NCI-H1417 treated with DMSO at 0.1 percent for 48 hours (cell line): ENCODE measurements at places on chromosomes 12 and 14.

DNA sequence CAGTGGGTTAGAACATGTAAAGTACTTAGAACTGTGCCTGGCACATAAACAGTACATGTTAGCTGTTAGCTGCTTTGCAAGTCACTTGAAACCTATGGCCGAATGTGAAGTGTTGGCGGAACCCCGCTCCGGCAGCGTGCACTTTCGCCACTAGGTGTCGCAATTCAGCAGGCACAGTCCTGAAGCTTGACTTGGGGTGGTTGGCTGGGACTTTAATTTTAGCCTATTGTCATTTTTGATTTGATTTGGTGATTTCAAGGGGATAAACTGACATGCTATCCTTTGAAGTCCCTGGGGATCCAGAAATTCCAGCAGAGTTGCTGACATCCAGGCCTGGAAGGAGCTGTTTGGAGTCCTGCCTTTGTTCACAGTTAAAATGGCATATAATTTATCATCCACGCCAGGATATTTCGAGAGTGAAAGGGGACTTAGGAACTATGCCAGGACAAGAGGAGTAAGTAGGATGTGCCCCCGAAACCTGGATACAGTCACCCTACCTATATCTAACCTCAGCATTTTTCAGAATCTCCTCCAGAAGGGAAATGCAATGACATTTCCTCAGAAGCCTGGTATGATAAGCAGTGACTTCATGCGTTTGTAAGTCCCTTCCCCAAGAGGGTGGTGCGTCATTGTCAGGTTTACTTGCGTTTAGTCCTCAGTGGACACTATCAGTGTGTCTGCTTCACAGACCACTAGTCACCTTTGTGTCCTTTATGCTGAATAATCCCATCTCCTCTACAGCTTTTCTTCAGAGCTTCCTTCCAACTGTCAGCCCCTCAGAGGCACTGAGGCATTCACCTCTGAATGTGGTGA is 3.5 kb upstream of the TSPAN9 start:
- DNase-seq, result no peak

DNA sequence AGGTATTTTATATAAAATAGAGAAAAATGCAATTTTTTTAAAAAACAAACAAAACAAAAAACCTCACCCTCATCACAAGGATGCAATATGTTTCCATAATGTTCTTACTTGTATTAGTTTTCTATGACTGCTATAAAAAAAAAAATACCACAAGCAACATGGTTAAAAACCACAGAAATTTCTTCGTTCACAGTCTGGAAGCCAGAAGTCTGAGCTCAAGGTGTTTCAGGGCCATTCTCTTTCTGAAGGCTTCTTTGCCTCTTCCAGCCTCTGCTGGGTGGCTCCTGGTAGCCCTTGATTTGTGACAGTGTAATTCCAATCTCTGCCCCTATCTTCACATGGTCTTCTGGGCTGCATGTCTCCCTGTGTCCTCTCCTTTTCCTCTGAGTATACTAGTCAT is 21.5 kb upstream of the SSTR1 start:
- DNase-seq, result no peak

- DNase-seq, result no peak
Observed at GRCh38 chr12:24822121-24822899, 126.6 kb downstream of the BCAT1 start.

- no peak for DNase-seq
Observed at GRCh38 chr12:112167031-112167461, 41.7 kb downstream of the TRAFD1 start.

- no peak for DNase-seq
Observed at GRCh38 chr14:61691495-61691894, 3.8 kb upstream of the HIF1A start.

- no peak for DNase-seq
Observed at GRCh38 chr14:89899917-89900663, 54.4 kb downstream of the EFCAB11 start.

DNA sequence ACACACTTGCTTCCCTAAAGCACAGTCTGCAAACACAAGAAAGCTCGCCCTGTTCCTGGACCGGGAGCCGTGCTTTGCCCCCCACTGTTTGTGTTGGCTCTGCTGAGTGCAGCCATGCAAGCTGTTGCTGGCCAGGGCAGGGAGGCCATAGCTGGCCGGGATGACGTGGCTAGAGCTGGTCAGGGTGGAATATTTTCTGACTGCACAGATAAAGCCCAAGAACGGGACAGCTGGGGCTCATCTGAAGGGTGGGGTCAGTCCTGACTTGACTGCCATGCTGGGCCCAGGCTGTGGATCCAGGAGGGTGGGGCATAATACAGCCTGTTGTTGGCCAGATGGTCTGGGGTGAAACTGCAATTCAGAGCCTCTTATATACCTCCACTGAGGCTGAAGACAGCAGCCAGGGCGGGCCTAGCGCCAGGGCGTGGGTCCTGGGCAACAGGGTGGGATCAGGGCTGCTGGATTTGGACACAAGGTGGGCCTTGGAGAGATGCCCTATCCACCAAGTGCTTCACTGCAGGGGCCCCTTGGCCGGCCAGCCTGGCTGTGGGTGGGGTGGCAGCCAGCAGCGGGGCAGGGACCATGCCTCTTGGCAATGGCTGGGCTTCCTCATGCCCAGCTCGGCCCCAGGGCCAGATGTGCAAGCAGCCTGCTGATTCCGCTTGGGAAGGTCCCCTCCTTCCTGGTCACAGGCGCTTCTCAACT is 14.8 kb downstream of the KMT5A start:
- DNase-seq, result no peak

DNA sequence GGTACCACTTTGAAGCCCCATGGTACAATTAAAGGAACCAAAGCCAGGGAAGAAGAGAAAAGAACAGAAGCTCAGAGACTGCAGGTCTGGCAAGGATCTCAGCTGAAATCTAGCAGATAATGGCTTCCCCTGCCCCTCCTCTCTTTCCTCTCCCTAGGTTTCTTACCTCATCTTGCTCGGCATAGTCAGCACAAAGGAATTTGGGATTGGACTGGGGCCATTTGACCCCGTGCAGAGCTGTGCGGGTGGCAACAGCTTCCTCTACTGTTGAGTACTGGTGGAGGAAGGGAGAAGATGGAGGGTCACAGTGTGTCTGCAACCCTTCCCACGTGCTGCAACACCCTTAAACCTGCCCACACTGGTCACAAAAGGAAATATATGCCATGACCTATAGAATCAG is 4.7 kb upstream of the CDH24 start:
- DNase-seq, result no peak

DNA sequence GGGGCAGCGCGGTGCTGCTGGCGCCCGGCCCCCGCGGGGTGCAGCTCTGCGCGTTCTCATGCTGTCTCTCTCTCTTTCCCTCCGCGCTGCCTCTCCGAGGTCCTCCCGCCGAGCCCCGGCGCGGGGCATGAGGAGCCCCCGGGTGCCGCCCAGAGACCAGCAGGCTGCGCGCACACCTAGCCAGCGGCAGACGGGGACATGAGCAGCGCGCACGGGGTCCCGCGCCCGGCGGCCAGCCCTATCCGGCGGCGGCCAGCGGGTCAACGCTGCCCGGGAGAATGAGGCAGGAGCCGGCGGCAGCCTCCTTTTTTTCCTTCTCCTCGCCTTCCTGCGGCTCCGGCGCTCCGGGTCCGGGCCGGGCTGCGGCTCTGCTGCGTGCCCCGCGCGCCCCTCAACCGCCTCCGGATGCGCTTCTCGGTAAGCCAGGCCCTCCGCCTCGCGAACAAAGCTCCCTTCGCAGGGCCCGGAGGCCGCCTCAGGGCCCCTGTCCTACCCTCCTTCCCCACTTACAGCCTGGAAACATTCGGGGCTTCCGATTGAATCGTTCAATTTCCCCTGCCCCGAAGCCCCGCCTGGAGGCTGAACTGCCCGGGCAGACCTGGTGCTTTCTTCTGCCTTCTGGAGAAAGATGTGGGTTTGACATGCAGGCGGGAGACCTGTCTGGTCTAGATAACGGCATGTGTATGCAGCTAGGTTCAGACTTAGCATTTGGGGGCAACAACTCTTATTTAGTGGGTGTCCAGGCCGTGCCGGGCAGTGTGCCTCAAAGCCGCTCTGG is at the start of gene TUNAR:
Gene TUNAR (plus strand): TSS at position 72 of the 778 bp plus-strand sequence.
- no peak for DNase-seq

GRCh38 chr14:100298551-100299237 is 7.5 kb downstream of the SLC25A29 start:
- DNase-seq, result no peak

GRCh38 chr12:100733817-100734593 is 60.6 kb upstream of the ANO4 start:
- DNase-seq, result no peak

GRCh38 chr12:79451978-79452377 is 238.8 kb downstream of the PAWR start:
- DNase-seq, result no peak

DNA sequence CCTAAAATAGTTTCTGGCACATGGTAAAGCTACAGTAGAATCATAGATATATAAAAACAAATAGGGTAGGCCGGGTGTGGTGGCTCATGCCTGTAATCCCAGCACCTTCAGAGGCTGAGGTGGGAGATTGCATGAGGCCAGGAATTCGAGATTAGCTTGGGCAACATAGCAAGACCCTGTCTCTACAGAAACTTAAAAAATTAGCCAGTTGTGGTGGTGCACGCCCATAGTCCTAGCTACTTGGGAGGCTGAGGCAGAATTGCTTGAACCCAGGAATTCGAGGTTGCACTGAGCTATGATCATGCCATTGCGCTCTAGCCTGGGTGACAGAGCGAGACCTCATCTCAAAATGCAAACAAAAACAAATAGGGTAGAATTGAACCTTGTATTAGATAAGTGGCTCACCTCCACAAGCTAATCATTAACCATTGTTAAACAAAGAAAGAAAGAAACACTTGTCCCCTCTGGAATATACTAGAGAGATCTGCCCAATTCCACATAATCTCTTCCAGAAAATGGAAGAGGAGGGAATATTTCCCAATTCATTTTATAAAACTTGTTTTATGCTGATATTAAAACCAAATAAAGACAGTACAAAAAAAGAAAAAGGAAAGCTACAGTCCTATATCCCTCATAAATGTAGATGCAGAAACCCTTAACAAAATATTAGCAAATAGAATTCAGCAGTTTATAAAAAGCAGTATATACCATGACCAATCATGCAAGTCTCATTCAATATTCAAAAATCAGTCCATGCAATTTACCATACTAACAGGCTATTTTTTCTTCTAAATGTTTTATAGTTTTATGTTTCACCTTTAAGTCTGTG is 22.7 kb upstream of the DHRS2 start:
- no peak for DNase-seq

DNA sequence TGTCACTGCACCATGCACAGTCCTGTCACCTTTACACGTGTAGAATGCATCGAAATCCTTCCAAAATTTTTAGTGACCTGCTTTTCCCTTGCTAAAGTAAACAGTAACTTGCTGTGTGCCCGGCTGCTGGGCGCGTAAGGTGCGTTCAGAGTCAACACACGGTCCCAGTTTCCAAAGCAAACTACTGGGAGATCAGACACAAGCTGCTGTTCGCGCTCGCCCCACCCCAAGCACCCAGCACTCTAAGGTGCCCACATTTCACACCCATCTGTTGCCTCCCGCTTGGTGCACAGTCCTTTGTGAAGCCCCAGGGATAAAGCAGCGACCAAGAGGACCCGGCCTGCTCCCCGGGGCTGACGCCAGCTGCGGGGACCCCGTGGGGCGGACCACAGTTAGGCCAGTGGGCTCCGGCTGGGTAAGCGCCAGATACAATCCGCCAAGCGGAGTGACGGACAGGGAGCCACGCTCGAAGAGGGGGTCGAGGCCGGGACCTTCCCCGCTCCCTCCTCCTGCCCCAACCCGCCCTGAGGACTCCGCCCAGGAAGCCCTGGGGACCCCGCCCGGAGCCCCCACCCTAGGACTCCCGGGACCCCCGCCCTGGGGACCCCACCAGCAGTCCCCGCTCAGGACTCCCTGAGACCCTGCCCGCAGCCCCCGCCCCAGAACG is 633 bp downstream of the STX2 start:
- no peak for DNase-seq

DNA sequence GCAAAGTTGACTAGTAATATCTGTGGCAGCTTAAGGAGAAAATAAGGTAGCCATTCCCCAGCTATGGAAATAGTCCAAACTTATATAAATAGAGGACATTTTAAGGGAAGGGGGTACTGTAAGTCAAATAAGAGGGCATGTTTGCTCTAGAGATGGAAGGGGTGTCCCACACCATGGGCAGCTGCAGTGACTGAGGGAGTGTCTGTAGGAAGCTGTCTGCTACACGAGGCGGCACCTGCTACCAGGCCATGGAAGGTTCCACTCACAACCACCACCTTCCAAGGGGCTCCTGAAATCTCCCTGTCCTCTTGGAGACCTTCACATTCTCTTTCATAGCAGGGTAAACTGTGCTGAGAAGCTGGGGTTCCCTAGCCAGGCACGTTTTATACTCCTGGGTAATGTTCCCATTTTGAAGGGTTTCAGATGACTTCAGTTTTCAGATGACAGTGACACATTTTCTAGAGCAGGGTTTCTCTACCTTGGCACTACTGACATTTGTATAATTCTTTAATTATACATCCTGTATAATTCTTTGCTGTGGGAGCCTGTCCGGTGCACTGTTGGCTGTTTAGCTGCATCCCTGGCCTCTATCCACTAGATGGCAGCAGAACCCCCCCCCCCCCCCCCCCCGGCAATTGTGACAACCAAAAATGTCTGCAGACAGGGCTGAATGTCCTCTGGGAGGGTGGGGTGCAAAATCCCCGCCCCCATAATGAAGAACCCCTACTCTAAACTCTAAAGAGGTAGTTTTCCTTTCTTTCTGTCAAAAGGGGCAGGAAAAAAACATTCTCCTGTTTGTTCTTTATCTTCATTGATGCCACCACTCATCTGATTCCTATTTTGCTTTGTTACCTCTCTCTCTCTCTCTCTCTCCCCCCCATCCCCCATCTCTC is 11.6 kb upstream of the SMCO2 start:
- no peak for DNase-seq

GRCh38 chr12:120586206-120586605 is 5.0 kb upstream of the POP5 start:
- DNase-seq, result no peak

GRCh38 chr14:70981000-70981952 is 74.0 kb downstream of the PCNX1 start:
- DNase-seq, result no peak

- DNase-seq, result no peak
Observed at GRCh38 chr14:79825046-79825521, 386.2 kb downstream of the DIO2 start.

DNA sequence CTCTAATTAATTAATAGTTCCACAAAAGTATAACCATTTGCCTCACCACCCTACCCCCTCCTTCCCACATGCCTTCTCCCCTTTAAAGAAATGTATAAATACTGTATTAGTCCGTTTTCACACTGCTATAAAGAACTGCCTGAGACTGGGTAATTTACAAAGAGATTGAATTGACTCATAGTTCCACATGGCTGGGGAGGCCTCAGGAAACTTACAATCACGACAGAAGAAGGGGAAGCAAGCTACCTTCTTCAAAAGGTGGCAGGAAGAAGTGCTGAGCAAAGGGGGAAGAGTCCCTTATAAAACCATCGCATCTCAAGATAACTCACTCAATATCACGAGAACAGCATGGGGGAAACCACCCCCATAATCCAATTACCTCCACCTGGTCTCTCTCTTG is 8.2 kb upstream of the RESF1 start:
- DNase-seq, result no peak

- no peak for DNase-seq
Observed at GRCh38 chr12:116099652-116100432, 177.7 kb downstream of the MED13L start.
